ENCODE measurements at places on chromosomes 4 and X.
A peak's percentile ranks its signal among the peaks of the same experiment; 100 is the strongest.

DNA sequence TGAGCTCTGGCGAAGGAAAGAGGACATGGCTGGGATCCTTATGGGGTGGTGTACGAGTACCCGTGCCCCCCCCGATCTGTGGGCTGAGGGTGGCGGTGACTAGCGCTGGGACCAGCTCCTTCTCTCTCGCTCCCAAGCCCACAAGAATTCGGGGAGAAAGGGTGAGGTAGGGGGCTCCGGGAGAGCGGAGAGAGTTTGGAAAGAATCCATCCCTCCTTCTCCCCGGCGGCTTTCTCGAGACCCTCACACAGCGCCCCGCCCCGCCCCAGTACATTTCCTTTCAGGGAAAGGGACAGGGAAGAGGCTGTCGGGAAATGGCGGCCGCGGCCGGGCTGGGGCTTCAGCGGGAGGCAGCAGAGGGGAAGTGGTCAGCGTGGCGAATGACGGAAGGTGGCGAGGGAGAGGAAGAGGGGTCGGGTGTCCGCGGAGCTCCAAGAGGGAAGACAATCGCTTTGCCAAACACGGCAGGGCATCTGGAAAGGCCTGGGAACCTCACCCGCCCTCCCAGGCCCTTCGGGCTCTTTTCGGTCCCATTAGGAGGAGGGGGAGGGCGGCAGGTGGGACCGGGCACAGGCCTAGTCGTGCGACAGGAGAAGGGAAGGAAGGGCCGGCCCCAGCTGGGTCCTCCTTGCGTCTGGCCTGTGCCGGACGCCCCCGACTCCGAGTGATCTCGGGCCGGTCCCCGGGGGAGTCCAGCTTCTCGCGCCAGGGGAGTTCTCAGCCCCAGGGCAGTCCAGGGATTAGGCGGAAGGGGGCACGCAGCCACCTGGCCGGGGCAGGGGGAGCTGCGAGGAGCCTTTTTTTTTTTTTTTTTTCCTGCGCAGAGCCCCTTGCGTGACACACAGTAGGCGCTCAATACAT lies 10.2 kb downstream of the HNRNPH2 start:
- DNase-seq = no peak

DNA sequence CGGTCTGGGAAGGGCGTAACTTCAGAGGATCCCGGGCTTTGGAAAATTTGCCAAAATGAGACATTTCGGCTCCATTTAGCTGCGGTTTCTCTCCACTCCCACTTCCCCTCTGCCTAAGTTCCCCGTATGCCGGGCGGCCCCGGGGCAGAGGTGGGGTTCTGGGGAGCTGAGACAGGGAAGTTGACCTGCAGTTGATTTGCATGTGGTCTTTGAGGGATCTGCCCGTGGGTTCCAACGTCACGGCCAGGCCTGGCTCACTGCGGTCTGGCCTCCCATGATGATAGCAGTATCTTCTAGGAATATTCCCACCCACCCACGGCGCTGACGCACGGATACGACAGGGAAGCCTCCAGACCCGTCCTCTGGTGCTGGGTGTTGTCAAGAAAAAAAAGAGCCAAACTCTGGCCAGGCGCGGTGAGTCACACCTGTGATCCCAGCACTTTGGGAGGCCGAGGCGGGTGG lies 27.3 kb upstream of the CRLF2 start:
- DNase-seq = no peak

DNA sequence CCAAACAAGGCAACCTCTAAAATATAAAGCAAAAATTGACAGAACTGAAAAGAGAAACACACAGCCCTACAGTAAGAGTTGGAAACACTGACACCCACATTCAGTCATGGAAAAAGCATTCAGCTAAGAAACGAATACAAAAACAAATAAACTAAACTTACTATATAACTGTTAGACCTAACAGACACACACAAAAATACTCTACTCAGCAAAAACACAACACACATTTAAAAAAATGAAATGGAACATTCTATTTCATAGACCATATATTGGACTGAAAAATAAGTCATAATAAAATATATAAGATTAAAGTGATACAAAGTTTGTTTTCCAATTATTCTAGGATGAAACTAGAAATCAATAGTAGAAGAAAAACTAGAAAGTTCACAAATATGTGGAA lies 488.8 kb upstream of the POU3F4 start:
- no peak for DNase-seq

DNA sequence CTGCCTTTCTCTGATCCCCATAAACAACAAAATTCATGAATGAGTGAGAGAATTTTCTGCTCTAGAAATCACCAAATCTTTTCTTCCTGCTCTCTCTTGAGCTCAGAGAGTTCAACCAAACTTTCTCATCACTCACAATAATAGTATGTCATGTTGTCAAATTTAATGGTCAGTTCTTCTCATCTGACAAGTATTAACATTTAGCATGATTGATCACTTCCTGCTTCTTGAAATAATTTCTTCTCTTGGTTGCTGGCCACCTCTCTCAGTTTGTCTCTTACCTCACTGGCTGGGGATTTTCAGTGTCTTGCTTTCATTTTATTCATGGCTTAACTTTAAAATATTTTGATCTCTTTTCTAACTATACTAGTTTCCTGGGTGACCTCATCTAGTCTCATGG lies 25.5 kb upstream of the FGF5 start:
- no peak for DNase-seq

DNA sequence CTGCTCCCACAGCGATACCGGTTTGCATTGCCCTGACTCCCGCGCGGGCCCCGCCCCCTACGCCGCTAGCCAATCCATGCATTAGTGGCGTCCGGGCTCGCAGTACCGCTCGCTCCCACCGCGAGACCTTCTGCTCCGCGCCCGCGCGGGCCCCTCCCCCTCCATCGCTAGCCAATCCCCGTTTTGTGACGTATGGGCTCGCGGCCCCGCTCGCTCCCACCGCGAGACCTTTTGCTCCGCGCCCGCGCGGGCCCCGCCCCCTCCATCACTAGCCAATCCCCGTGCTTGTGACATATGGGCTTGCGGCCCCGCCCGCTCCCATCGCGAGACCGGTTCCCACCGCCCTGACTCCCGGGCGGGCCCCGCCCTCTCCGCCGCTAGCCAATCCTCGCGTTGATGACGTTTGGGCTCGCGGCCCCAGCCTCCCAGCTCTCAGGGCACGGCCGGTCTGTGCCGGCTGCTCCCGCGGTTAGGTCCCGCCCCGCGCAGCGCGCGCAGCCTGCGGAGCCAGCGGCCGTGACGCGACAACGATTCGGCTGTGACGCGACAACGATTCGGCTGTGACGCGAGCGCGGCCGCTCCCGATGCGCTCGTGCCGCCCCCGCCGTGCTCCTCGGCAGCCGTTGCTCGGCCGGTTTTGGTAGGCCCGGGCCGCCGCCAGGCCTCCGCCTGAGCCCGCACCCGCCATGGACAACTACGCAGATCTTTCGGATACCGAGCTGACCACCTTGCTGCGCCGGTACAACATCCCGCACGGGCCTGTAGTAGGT lies at the start of gene EMD:
Gene EMD (plus strand): TSS at position 497 of the 770 bp plus-strand sequence. CDS start 190 bp downstream, at position 687.
- peak; percentile 76 for DNase-seq

- no peak for DNase-seq
These were observed 78.0 kb downstream of the ZFYVE28 start for GRCh38 chr4:2340272-2341061.

- DNase-seq = no peak
These were observed 31.9 kb downstream of the CBR4 start for GRCh38 chr4:168978001-168978700.

Measured in stimulated activated CD8-positive, alpha-beta memory T cell treated with anti-CD3 and anti-CD28 coated beads, Interleukin-4, amount 100 ng/mL, for 1 hour (primary cell).